ENCODE measurements at places on chromosomes 6 and 20. TPM values are rescaled to one million over a fixed set of nuclear protein-coding genes. Genes with fewer than 3 reads are reported as not detected.

ATF6B gene
- 23.3 TPM for total RNA-seq

UTRN gene
- total RNA-seq, result 88.9 TPM

ZNF831 gene
- not detected for total RNA-seq

BTNL2 gene
- total RNA-seq, result not detected

WFDC2 gene
- not detected for total RNA-seq

MUC22 gene
- total RNA-seq, result not detected

MYLK2 gene
- 0.37 TPM for total RNA-seq

OOEP gene
- not detected for total RNA-seq
